H1 (cell line): ENCODE measurements at places on chromosomes 7 and 10.

DNA sequence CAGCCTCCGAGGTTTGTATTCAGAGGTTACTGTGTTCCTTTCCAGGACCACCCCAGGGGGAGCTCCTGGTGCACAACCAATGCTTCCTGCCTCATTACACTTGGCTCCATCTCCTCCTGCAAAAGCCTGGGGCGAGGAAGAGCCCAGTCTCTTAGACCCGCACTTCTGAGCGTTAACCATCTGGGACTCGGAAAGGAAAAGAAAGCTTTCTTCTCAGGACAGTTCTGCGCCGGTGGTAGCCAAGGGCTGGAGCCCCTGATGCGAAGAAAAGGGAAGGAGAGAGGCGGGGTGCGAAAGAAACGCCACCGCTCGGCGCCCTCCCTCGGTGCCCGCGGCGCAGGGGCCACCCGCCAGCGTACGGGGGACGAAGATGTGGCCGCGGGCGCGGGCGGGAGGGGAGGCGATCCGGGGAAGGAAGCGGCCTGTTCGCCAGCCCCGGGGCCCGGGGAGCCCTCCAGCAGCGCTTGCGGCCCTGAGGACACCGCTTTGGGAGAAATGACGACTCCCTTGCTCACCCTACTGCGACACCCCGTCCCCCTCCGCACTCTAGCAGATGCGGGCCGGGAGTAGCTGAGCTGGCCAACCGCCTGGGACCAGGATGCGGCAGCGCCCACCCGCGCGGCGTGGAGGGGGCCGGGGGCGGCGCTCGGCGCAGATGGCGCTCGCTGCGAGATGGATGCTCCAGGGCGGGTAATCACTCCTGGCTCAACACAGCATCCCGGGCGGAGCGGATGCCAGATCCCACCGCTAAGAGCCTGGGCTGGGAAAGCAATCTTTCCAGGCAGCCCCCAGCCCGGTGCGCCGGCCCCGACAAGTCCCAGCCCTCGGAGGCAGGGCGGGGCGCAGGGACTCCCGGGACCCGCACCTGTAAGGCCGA lies 1.3 kb downstream of the NRCAM start:
- H3K27ac ChIP-seq, result no peak overlapping the region
- peak; percentile 78 for DNase-seq
- H3K36me3 ChIP-seq, result no peaks in the 10 kb centered on the region
- peak overlapping the region; percentile 80 for H3K4me3 ChIP-seq
- H3K27me3 ChIP-seq, result peaks cover 33% of the 10 kb centered on the region

DNA sequence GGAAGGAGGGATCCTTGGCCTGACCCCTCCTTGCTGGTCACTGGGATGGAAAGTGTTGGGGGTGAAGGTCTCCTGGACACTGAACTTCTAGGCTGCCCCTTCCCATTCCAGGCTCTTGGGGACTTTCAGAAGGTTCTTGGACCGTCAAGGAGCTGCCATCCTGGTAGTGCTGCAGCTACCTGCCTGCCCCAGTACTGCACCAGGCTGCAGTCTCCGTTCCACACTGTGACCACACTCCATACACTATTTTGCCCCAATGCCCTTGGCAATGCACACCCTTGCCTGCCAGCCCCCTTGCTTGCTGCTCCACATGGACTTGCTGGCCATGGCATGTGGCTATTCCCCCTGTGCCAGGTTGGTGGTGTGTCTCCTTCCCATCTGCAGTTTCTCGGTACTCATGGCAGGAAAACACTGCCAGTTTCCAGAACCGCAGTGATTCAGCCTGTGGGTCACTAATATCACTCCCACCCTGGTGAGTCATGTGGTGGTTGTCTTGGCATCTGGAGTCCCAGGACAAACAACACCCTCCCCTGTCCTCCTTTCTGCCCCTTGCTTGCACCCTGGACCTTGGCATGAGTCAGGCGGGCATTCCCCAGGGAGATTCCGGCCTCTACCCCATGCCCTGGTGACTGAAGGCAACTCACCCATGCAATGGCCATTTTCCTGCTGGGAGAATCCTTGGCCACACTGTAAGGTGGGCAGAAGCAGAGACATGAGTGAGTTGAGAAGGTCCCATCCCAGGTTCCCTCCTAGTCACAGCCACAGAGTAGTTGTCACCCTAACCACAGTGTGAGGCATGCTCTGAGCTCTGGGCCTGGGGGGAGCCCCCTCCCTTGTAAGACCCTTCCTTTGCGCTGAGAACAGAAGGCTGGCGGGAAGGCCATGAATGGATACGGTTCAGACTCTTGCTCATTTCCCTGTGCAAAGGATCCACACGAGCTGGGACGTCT lies 32.8 kb downstream of the GOLGA7B start:
- DNase-seq, result no peak
- no peak overlapping the region for H3K4me3 ChIP-seq
- 0 out of 2 replicates have a peak, but pooled peaks cover 4% of the 10 kb centered on the region for H3K4me1 ChIP-seq
- no peak overlapping the region for H3K27ac ChIP-seq

DNA sequence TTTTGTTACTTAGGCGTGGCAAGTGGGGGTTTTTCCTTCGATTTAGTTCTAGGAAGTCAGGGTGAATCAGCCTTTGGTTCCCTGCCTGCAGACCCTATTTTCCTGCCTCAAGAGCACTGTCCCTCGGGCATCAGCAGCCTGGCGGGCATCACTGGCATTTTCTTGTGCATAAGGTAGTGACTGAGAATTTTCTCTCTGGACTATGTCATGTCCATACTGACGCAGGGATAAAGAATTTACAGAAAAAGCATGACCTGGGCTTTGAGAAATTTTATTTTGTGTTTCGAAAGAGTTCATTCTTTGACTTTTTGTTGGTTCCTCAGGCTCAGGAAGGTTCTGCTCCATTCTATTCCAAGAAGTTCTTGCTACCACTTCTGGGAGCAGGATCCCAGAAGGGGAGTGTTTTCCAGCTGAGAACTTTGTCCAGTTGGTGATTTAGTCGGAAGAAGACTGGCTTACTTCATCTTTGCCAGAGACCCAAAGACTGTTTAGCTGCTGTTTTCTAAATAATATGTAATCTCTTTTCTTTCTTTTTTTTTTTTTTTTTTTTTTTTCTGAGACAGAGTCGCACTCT lies 213.9 kb upstream of the SH2B2 start:
- H3K4me1 ChIP-seq, result no peaks in the 10 kb centered on the region; the same call in 1 of the 2 replicates
- no peaks in the 10 kb centered on the region for H3K27me3 ChIP-seq
- H3K36me3 ChIP-seq, result peaks cover 2% of the 10 kb centered on the region; the same call in 1 of the 2 replicates

- H3K4me3 ChIP-seq, result no peak overlapping the region
- no peaks in the 10 kb centered on the region for H3K36me3 ChIP-seq
- DNase-seq, result no peak
- no peak overlapping the region for H3K27ac ChIP-seq
- H3K27me3 ChIP-seq, result no peaks in the 10 kb centered on the region
Measured at GRCh38 chr10:104218751-104219150, 13.4 kb downstream of the CFAP43 start.

DNA sequence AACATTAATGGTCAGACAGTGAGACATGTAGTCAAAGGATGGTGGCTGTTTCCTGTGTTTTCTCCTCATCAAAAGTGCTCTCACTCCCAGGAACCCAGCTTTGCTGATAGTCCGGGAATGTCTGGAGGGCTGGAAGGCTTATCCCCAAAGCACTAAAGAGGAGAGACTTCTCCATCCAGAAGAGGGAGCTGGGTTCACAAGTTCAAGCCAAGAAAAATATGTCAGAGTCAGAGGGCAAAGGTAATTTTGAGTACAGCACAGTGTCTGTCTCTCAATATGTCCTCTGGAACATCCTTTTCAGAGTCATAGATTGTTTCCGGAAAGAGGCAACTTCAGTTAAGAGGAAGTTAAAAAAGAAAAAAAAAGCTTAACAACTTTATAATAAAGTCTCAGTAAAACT lies 281.5 kb upstream of the PHYHIPL start:
- H3K27ac ChIP-seq, result no peak overlapping the region
- no peaks in the 10 kb centered on the region for H3K36me3 ChIP-seq
- H3K27me3 ChIP-seq, result no peaks in the 10 kb centered on the region

- H3K36me3 ChIP-seq, result no peaks in the 10 kb centered on the region
- no peak overlapping the region for H3K4me3 ChIP-seq
- H3K27ac ChIP-seq, result no peak overlapping the region
- peaks cover 16% of the 10 kb centered on the region for H3K4me1 ChIP-seq
Measured at GRCh38 chr10:77687621-77688020, 50.0 kb upstream of the KCNMA1 start.

GRCh38 chr10:3226960-3227744 lies 54.6 kb upstream of the PITRM1 start:
- no peaks in the 10 kb centered on the region for H3K4me1 ChIP-seq
- no peak overlapping the region for H3K4me3 ChIP-seq
- H3K27ac ChIP-seq, result no peak overlapping the region
- no peaks in the 10 kb centered on the region for H3K36me3 ChIP-seq
- H3K27me3 ChIP-seq, result no peaks in the 10 kb centered on the region

DNA sequence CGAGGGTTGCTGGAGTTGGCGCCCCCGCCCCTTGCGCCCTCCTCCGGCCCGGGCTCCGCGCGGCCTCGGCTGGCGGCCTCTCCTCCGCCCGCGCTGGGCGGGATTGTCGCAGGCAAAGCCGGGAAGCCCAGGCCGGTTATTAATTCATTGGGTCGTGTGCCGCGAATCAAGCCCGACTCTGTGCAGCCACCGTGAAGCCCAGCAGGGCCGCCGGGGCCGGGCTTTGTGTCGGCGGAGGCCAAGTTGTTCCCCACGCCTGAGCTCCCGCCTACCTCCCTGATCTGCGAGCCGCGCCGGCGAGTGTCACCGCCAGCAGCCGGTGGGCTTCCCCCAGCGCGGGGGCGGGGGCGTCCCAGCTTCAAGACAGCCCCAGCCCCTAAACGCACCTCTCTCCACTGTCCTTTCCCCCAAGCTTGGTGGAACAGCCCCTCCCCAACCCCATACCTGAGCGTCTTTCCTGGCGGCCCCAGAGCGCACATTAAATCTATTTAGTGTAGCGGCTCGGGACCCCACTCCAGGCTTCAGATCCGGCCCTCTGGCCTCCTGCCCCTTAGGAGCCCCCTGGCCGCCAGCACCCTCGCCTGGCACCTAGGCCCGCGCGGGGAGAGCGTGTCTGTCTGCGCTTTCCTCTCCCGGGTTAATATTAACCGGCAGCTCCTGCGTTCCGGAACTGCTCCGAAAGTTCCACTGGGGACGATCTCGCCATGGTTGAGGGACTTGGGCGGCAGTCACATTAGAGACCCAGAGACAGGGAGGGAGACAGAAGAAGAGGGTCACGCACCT lies 3.5 kb downstream of the SHH start:
- H3K4me1 ChIP-seq, result peaks cover 43% of the 10 kb centered on the region
- peak; percentile 54 for DNase-seq

GRCh38 chr10:31101123-31101522 lies 69.5 kb upstream of the ZNF438 start:
- no peaks in the 10 kb centered on the region for H3K36me3 ChIP-seq
- no peak for DNase-seq
- no peaks in the 10 kb centered on the region for H3K27me3 ChIP-seq

DNA sequence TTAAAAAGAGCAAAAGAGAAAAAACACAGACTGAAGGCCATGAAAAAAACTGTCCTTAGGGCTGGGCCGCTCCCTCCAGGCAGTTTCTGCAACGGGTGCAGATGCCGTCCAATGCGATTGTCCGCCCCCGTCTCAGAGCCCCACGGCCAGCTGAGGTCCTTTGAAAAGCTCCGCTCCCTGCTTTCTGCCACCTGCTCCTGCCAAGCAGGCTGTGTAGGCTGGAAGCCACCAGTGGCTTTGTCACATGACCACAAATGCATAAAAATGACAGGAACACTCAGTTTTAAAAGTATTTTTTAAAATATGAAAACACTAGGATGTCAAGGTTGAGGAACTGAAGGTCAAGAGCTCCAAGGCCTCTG lies 71.7 kb downstream of the AMZ1 start:
- no peak for DNase-seq
- H3K27ac ChIP-seq, result no peak overlapping the region
- no peaks in the 10 kb centered on the region for H3K36me3 ChIP-seq
- no peaks in the 10 kb centered on the region; the same call in 1 of the 2 replicates for H3K4me1 ChIP-seq
- no peaks in the 10 kb centered on the region for H3K27me3 ChIP-seq

- H3K4me3 ChIP-seq, result no peak overlapping the region
- H3K27ac ChIP-seq, result no peak overlapping the region
- no peaks in the 10 kb centered on the region for H3K27me3 ChIP-seq
- H3K4me1 ChIP-seq, result no peaks in the 10 kb centered on the region
- H3K36me3 ChIP-seq, result no peaks in the 10 kb centered on the region
- DNase-seq, result no peak
Measured at GRCh38 chr7:131762753-131763152, 206.3 kb upstream of the PODXL start.

- H3K36me3 ChIP-seq, result peaks cover 11% of the 10 kb centered on the region
- DNase-seq, result no peak
- H3K27me3 ChIP-seq, result no peaks in the 10 kb centered on the region
- no peak overlapping the region for H3K4me3 ChIP-seq
- H3K27ac ChIP-seq, result no peak overlapping the region
Measured at GRCh38 chr7:5997210-5997808, 11.5 kb downstream of the PMS2 start.

- H3K27ac ChIP-seq, result no peak overlapping the region
- no peak overlapping the region for H3K4me3 ChIP-seq
- no peaks in the 10 kb centered on the region for H3K27me3 ChIP-seq
- H3K4me1 ChIP-seq, result no peaks in the 10 kb centered on the region
Measured at GRCh38 chr10:72009425-72010081, 45.4 kb downstream of the CHST3 start.

DNA sequence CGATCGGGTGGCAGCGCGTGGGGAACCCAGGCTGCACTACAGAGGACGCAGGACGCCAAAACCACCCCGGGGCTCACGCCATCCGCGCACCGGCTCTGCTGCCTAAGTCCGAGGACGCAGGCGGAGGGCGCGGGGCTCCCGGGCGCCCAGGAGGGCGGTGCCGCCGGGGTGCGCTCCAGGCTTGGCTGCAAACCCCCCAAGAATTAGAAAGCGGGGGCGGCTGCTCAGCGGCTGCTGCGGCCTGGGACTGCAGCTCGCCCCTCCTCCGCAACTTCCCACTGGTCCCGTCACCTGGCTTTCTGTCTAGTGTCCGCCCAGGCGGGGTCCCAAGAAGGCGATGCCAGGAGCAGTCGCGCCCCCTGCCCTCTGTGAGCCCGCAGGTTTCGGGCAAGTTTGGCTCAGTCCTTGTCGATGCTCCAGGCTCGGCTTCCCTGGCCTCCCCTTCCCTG lies 1.7 kb upstream of the POU6F2 start:
- H3K27ac ChIP-seq, result no peak overlapping the region
- H3K36me3 ChIP-seq, result no peaks in the 10 kb centered on the region
- peak; percentile 27 for DNase-seq
- H3K27me3 ChIP-seq, result no peaks in the 10 kb centered on the region; the same call in 1 of the 2 replicates
- H3K4me3 ChIP-seq, result peak overlapping the region; percentile 49

- H3K4me3 ChIP-seq, result no peak overlapping the region
- no peak for DNase-seq
- no peaks in the 10 kb centered on the region for H3K4me1 ChIP-seq
- peaks cover 16% of the 10 kb centered on the region for H3K36me3 ChIP-seq
Measured at GRCh38 chr7:105079348-105079747, 65.3 kb downstream of the KMT2E start.

- peak overlapping the region; percentile 21; the same call in 1 of the 2 replicates for H3K27ac ChIP-seq
- H3K27me3 ChIP-seq, result no peaks in the 10 kb centered on the region
- no peak for DNase-seq
- peak overlapping the region; percentile 83 for H3K4me3 ChIP-seq
- no peaks in the 10 kb centered on the region for H3K36me3 ChIP-seq
Measured at GRCh38 chr10:72692744-72692993, 726 bp downstream of the MCU start.

DNA sequence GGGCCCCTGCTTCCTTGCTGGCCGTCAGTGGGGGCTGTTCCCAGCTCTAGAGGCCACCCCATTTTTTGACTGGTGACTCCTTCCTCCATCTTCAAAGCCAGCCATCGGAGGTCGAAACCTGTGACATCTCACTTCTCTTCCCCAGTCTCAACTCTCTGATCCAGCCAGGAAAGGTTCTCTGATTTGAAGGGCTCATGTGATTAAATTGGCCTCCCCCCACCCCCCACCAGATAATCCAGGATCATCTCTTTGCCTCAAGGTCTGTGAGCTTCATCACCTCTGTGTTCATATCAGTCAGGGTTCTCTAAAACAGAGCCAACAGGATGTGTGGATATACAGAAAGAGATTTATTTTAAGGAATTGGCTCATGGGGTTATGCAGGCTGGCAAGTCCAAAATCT lies 5.6 kb upstream of the RAMP3 start:
- H3K27ac ChIP-seq, result no peak overlapping the region
- H3K27me3 ChIP-seq, result peaks cover 5% of the 10 kb centered on the region; the same call in 1 of the 2 replicates
- H3K4me1 ChIP-seq, result peaks cover 1% of the 10 kb centered on the region
- no peak for DNase-seq
- no peaks in the 10 kb centered on the region for H3K36me3 ChIP-seq
